HS-5 (cell line): ENCODE measurements at places on chromosomes 4 and X.

- no peak for DNase-seq
These were observed 7.6 kb upstream of the LAMP2 start for GRCh38 chrX:120476714-120477113.

DNA sequence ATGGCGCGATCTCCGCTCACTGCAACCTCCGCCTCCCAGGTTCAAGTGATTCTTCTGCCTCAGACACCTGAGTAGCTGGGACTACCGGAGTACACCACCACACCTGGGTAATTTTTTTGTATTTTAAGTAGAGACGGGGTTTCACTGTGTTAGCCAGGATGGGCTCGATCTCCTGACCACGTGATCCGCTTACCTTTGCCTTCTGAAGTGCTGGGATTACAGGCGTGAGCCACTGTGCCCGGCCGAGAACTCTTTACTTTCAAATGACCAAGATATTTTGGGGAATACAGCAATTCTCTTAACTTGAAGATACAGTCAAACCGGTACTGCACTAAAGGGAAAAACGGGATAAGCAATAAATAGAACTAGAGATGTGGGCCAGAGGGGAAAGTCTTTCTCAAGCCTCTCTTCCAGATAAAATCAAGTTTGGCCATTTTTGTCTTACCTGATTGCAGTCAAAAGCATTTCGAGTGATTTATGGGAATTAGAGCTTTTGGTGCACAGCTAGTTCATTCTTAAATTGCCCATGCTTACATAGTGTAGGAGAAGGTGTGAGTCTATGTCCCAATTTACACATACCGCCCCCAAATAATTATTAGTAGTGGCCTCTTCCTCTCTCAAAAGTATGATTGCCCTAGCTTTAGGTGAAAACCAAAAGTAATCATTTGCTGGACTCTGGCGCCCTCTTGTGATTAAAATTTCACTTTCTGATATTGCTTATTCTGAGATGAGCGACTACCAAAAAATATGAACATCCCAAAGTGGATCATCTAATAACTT lies 53.2 kb upstream of the ABCG2 start:
- peak; percentile 42 for DNase-seq

DNA sequence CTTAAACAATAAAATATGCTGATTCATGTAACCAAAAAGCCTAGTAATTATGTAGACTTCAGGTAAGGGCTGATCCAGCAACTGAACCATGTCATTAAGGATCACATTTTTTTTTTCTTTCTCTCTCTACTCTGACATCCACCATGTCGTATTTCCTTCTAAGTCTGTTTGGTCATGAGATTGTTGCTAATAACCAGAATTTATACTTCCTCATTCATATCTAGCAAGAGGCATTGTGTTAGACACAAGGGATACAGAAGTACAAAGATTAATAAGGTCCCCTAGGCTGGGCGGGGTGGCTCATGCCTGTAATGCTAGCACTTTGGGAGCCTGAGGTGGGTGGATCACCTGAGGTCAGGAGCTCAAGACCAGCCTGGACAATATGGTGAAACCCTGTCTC lies 24.1 kb downstream of the PHEX start:
- DNase-seq, result no peak

DNA sequence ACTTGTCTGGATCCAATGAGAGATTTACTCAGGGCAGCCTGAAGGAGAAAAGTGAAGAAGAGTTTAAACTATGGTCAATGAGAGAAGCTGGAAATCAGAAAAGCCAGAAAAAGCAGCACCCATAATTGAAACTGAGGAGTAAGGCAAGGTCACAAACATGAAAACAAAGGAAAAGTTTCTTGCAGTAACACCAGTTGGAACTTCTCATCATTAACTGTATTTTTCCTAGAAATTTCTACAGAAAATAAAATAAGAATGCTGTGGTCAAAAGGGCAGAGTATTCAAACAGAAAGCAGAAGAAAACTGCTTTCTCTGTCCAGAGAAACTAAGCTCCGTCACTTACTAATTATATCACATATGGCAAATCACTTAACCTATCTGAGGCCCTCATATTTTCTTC lies 102.2 kb downstream of the OR13H1 start:
- DNase-seq, result no peak

DNA sequence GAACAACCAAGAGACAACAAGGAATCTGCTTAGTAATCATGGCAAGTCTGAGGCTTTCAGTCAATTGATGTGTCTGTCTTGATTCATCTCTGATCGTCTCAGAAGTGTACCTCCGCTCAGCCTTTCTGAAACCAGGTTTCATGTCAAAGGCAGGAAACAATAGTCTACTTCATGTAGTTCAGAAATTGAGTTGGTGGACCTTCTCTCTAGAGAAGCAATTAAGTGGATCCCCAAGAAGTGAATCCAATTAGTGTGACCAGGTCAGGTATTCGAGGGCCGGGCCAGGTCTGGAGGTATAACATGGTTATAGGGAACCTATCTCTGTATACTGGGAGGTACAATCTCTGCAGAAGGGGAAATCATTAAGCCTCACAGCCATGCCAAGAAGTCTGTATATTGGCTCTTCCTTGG lies 32.0 kb downstream of the DAPP1 start:
- DNase-seq, result no peak

- no peak for DNase-seq
These were observed 56.5 kb downstream of the NSD2 start for GRCh38 chr4:1927675-1928074.

DNA sequence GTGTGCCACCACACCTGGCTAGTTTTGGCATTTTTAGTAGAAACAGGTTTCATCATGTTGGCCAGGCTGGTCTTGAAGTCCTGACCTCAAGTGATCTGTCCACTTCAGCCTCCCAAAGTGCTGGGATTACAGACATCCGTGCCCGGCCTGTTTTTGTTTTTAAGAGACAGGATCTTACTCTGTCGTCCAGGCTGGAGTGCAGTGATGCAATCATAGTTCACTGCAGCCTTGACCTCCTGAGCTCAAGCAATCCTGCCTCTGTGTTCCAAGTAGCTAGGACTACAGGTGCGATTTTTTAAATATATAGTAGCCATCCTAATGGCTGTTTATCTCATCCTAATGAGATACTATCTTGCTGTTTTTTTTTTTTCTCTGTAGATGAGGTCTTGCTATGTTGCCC lies 47.6 kb downstream of the RNF212 start:
- no peak for DNase-seq

DNA sequence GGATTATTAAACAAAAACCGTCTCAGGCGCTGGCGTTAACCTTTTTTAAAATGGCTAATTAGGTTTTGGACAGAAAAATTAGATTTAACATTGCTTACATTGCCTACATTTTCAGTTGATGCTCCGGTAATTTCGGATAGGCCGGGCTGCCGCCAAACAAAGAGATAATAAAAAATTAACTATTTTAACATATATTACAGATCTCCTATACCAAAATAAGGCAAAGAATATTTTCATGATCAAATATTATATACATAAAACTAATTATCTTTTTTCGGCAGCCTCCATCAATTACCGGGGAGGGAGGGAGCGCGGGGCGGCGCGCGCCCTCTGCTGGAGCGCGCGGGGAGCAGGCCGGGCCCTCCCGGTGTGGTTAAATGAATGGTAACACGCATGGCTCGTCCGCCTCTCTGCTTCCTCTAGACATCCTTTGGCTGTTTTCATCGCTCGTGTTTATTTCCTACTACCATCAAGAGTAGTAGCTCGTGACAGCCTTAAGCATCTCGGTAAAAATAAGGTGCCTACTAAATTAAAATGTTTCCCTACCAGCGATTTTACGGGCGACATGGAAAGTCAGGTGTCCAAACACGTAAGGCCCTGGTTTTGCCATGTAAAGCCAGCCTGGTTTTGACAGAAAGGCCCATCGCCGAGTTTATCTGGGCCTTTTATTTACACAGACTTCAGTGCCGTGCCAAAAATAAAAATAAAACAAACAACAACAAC lies 52.4 kb upstream of the TMEM33 start:
- peak; percentile 4 for DNase-seq

DNA sequence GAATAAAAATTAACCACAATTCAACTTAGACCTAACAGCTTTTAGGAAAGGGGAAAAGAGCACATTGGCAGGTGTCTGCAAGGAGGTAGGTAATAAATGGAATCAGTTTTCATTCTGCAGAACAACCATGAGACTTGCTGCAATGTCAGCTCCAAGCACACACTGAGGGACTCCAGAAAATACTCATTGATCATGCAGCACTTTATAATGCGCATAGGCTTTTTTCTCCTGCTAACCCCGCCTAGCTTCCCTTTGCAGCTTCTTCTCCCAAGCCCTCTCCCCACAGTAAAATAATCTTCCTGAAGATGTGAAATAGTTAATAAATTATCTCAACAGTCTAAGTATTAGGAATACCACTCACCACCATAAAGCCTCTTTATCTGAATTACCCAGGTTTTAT lies 36.9 kb downstream of the ANKRD17 start:
- DNase-seq, result no peak

GRCh38 chr4:168153596-168154440 lies 61.5 kb downstream of the ANXA10 start:
- DNase-seq, result peak; percentile 28

DNA sequence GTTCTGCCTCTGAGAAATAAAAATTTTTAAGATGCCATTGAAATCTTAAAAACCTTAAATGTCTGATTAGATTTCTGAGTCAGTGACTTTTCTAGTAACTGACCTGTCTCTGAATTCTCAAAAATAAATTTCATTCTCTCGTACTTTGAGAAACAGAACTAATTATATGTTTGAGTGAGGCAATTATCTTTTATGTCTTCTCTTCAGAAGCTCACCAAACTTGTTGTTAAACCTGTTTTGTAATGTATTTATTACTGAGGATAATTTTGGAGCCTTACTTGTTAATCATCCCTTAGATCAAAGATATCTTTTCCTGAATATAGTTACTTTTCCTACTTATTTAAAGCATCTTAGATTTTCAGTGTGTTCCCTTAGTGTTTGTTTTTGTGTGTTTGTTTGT lies 64.5 kb upstream of the MMAA start:
- no peak for DNase-seq

GRCh38 chr4:47733302-47734175 lies 104.3 kb downstream of the CORIN start:
- no peak for DNase-seq
